ENCODE measurements at places on chromosomes 3 and 15.

- DNase-seq, result no peak
Measured at GRCh38 chr3:122377975-122378374, 5.1 kb downstream of the MIX23 start.

GRCh38 chr15:90875549-90875981 is 7.2 kb downstream of the FURIN start:
- DNase-seq, result no peak

- DNase-seq, result no peak
Measured at GRCh38 chr3:167892205-167892604, 156.7 kb downstream of the SERPINI1 start.

GRCh38 chr15:96268442-96269204 is 61.9 kb upstream of the NR2F2 start:
- peak; percentile 43 for DNase-seq

- no peak for DNase-seq
Measured at GRCh38 chr15:78052545-78052944, 25.0 kb downstream of the TBC1D2B start.

GRCh38 chr3:30443756-30444673 is 162.4 kb upstream of the TGFBR2 start:
- DNase-seq, result no peak

GRCh38 chr15:59531066-59531675 is 80.4 kb upstream of the GCNT3 start:
- DNase-seq, result no peak

GRCh38 chr3:16084887-16085286 is 89.6 kb upstream of the GALNT15 start:
- DNase-seq, result no peak

DNA sequence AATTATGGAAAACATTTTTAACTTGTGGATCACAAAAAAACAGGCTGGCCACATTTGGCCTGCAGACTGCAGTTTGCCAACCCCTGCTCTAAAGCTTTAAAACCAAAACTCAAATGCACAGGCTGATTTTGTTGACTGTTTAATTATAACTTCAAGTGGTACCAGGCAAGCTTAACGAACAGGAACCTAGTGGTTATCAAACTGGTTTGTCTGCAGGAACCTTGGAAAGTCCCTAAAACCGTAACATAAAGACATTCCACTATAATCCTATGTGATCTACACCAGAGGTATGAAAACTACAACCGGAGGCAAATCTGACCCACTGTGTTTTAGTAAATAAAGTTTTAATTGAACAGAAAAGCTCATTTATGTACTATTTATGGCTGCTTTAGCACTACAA is 52.4 kb downstream of the TBL1XR1 start:
- DNase-seq, result no peak

- no peak for DNase-seq
Measured at GRCh38 chr3:170137986-170138385, 43.5 kb downstream of the PHC3 start.

DNA sequence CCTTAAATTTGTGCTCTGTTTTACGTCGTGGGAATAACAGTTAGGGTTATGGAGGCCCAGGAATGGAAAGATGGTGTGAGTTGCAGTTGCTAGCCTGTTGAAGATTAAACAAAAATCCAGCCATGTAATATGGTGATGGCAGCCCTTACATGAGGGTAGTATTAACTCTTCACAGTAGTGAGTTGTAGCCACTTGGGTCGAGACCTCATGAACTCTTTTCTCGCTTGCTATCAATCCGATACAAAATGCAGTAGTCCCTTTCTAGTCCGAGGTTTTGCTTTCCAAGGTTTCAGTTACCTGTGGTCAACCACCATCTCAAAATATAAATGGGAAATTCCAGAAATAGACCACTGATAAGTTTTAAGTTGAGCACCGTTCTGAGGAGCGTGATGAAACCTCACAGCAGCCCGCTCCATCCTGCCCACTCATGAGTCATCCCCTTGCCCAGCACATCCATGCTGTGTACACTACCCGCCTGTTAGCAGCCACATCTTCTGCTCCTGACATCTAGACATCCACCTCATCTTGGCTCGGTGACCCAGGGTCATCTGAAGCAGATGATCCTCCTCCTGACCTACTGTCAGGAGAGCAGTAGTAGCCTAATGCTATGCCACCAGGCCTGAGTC is 177.9 kb downstream of the CDIN1 start:
- no peak for DNase-seq

GRCh38 chr15:86620641-86621349 is 541.1 kb downstream of the AGBL1 start:
- peak; percentile 32 for DNase-seq

GRCh38 chr3:59563072-59563605 is 513.3 kb upstream of the CFAP20DC start:
- no peak for DNase-seq

- DNase-seq, result no peak
Measured at GRCh38 chr15:31336593-31337295, 10.1 kb downstream of the KLF13 start.

- no peak for DNase-seq
Measured at GRCh38 chr15:25901811-25902605, 38.9 kb upstream of the ATP10A start.

DNA sequence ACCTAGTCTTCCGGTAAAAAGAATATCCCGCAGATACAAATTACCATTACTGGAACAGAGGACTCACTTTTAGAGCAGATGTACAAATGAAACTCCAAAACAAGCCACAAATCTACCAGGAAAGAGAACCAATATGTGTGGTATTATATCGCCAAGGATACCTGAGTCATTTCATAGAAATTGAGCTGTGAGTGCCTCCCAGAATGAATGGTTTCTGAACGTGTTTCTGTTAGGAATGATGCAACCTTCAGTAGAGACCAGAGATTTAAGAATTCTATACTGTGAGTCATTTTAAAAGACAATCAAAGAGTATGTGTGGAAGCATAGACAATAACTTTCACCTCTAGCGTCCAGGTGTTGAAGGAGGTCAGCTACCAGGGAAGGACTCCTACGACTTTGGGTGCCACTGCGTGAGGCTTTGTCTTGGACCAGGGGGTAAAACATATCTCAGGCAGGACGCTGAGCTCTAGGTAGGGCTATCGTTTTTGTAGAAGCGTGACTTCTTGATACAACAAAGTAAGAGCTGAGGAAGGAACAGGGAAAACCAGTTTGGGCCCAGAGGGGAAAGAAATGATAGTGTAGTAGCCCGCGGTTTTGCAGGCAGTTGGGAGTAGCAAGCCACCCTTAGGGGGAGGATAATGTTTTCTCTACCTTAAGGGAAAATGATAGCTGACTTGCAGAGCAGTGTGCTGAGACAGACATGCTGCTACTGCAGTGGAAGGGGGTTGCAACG is 210.4 kb downstream of the TP63 start:
- DNase-seq, result no peak

DNA sequence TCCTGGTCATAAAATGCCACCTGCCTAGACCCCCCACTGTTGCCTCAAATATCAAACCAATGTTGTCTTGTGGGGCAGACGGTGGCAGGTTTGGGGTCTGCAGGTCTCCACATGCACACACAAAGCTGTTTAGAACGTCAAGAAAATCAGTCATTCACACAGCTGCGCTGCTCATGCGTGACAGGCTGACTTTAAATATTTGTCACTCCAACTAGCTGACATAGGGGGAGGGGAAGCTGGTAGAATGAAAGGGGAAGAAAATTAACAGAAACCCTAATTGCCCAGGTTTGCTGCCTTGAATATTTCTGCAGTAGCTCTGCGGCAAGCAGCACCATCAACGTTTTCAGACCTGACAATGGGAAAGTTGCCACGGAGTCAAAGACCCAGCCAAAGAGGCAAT is 201.8 kb downstream of the ABHD5 start:
- DNase-seq, result peak; percentile 66

GRCh38 chr3:58008141-58009025 is at the start of gene FLNB:
Gene FLNB, plus strand, starts transcription at chr3:58008422. Its CDS starts 143 bp downstream, at chr3:58008565.
- DNase-seq, result peak; percentile 74

DNA sequence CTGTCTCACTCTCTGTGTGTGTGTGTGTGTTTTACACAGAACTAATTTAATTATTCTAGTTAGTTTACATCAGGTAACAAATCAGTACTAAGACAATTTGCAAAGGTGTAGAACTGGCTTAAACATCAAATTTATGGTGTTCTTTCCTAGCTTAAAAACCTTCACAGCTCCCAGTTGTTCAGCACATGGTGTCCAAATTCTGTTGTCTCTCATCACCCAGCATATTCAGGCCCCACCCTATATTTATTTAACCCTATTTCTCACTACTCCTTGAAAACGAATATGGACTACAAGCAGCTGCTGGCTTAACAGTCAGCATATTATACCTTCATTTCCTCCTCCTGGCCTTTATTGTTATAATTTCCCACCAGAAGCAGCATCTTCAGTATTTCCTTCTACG is 1.2 kb downstream of the IL20RB start:
- DNase-seq, result no peak

Measured in brain (organoid and tissue), 16 donors.